ENCODE measurements at places on chromosomes 12 and 14.

DNA sequence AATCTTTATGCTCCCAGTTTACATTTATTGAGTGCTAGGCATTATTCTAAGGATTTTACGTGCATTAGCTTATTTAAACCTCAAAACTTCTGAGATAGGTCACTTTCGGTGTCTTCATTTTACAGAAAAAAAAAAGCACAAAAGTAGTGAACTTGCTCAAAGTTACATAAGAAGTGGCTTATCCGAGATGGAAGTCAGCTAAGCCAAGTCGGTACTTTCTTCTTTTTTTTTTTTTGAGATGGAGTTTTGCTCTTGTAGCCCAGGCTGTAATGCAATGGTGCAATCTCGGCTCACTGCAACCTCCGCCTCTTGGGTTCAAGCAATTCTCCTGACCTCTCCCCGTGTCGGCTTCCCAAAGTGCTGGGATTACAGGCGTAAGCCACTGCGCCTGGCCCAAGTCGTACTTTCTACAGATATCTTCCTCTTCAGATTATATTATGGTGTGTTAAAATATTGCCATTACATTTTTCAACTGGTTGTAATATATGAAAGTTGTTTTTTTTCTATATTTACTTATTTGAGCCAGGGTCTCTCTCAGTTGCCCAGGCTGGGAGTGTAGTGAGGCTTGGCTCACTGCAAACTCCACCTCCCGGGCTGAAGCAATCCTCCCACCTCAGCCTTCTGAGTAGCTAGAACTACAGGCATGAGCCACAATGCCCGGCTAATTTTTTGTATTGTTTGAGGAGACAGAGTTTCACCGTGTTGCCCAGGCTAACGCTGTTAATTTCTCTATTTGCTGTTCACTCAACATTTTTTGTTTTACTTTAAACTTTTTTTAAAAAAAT lies 8.9 kb downstream of the DPPA3 start:
- no peak for DNase-seq

GRCh38 chr12:111149299-111149698 lies 219.6 kb downstream of the PHETA1 start:
- DNase-seq = no peak

DNA sequence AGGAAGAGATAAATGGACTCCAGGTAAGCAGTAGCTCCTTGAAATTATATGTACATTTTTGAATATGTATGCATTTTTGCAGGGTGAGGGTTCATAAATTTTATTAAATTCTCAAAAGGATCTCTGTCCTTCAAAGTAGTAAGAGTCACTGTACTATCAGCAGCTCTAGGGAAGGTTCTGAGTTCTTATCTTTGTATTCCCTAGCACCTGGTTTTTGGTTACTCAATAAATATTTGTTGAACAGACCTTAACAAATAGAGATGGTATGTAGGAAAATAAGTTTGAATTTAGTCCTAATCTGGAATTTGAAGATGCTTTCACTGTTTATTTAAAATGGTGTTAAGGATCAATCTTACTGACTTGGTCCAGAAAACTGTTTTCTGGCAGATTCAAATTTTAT lies 18.3 kb downstream of the LEMD3 start:
- DNase-seq = no peak

DNA sequence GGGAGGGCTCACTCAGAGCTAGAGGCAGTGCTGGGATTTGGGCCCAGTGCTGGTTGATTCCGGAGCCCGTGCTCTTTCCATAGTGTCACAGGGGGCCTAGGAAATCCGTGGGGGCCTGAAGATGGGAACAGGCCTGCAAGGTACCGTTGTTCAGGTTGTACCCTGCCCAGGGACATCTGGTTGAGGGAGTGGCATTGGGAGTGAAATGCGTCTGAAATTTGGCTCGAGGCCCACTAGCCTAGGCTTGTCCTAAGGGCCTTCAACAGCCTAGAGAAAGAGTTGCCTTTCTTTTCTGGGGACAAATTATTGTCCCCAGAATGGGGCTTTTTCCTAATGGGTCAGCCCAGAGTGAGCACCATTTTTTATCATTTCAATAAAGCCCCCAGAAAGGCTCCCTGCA lies 26.4 kb upstream of the FAM222A start:
- no peak for DNase-seq

DNA sequence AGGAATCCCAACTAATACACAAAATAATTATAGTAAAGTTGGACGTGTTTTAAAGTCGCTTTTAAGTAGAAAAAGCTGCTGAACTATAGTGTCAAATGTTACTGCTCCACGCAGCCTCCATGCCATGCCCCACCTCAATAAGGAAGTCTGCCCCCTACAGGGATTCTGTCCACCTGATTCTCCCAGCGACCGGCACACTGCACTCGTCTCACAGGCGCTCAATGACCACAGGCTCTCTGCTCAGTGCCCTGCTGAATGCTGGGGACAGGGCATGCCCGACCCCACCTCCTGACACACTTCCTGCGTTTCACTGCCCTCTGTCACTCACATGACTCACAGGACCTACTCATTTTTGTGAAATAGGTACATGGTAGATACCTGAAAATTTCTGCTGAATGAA lies 48.9 kb downstream of the BDKRB1 start:
- DNase-seq = no peak

DNA sequence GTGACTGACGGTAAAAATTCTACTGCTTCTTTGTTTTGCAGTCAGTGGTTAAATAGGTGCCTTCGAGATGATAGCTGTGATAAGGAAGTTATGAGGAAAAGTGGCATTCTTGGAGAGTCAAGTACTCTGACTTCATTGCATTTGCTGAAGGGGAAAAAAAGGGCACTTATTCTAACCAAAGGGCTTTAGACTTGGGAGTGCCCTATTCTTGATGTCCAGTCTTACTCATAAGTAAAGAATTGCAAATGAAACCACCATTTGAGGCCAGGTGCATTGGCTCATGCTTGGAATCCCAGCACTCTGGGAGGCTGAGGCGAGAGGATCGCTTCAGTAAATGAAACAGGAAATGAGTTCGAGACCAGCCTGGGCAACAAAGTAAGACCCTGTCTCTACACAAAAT lies 40.3 kb downstream of the BRAP start:
- no peak for DNase-seq

GRCh38 chr12:16587514-16587913 lies 18.4 kb downstream of the LMO3 start:
- no peak for DNase-seq

- DNase-seq = no peak
Measured at GRCh38 chr14:94582199-94582750, 1.0 kb downstream of the SERPINA5 start.

- no peak for DNase-seq
Measured at GRCh38 chr14:92475451-92476187, 38.0 kb upstream of the RIN3 start.

- no peak for DNase-seq
Measured at GRCh38 chr12:75773377-75773776, 258.2 kb downstream of the PHLDA1 start.

DNA sequence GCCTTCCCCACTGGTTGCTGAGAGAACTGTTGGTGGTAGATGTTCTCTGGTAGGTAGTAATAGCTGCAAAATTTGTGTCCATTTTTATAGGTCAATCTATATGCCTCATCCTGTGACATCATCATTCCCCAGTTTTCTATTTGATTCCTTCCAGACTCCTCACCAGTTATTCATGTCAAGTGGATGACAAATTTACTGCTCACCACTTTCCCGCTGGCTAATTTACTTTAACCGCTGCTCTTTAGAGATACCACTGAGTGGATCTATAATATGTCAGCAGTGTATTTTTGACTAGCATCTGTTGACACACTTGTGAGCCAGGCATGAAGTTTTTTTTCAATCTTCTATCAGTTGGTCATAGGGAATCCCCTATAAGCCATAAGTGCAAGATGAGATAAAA lies 24.6 kb downstream of the GPR65 start:
- no peak for DNase-seq

DNA sequence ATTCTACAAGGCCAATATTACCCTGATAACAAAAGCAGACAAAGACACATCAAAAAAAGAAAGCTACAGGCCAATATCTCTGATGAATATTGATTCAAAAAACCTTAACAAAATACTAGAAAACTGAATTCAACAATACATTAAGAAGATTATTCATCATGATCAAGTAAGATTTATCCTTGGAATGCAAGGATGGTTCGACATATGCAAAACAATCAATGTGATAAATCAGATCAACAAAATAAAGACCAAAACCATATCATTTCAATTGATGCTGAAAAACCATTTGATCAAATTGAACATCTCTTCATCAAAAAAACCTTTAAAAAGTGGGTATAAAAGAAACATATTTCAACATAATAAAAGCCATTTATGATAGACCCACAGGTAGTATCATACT lies 117.3 kb downstream of the CPNE8 start:
- no peak for DNase-seq

- DNase-seq = no peak
Measured at GRCh38 chr12:106219043-106219442, 28.8 kb downstream of the CKAP4 start.

- no peak for DNase-seq
Measured at GRCh38 chr12:121872546-121873215, 14.0 kb upstream of the HPD start.

DNA sequence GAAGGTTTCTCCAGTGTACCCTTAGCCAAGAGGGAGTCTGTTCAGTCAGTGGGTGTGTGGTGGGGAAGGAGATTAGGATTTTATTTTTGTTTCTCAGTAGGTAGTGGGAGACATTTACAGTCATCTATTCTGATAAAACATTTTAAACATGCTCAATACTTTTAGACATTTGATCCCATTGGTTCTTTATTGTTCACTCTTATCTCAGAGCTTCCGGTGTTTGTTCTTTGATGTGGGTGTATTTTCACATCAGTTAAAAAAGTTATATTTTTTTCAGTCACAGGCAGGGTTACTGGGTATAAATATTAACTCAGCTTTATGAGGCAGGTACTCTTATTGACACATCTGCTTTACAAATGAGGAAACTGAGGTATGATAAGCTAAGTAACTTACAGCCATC lies 43.3 kb upstream of the LRRK2 start:
- no peak for DNase-seq

DNA sequence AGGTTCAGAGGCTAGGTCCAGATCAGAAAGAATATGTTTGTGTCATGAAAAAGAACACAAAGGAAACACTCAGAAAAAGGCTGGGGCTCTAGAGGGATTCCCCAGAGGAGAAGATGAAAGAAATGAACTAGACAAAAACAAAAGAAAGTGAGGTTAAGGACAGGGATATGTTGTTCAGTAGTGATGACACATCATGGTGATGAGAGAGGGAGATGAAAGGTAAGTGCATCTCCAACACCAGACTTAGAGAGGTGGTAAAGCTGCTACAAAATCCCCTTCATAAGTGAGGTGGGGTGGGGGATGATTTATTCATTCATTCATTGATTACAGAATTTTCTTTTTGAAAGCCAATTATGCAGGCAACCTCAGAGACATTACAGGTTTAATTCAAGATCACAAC lies 19.6 kb upstream of the SLC8A3 start:
- no peak for DNase-seq

- DNase-seq = no peak
Measured at GRCh38 chr14:36701132-36701531, 39.5 kb downstream of the PAX9 start.

DNA sequence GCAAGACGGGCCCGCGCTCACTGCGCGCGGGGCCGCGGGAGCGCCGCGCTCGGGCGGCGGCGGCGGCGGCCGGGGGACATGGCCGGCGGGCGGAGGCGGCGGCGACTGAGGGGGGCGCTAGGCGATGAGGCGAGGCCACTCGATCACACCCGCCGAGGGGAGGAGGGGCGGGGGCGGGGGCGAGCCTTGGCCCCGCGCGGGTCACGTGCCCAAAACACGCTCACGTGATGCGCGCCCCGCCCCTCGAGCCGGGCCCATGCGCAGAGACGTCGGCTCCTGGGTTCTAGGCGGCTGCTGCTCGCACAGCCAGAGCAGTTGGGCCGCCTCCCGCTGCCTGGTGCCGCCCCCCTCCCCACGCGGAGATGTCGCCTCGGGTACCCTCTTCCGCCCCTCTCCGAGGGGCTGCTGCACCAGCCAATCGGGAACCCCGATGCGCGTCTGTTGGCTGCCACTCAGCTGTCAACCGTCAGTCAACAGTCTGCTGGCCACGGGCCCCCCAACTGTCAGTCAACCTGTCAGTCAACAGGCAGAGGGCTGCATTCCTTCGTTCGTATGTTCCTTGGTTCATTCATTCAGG lies at the start of gene SPPL3:
Gene SPPL3, minus strand, starts transcription at position 162 of the 577 bp plus-strand sequence. CDS start 491 bp downstream, outside the sequence.
- DNase-seq = peak; percentile 72

DNA sequence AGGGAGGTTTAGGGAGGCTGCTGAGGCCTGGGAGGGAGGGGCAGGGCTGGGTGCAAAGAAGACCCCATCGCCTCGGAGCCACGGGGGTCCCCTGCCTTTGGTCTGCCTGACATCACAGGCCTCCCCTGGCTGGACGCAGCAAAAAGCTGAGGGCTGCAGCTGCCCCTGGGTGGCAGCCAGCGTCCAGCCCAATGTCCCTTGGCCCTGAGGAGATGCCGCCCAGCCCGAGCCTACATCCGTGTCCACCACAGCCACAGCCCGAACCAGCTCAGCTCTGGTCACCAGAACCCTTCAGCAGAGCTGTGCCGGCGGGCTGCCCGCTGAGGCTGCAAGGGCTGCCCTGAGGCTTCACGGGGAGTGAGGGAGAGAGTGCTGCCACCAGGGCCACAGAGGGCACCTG lies 1.9 kb downstream of the NUDT14 start:
- DNase-seq = no peak

- DNase-seq = no peak
Measured at GRCh38 chr12:11959117-11959823, 111.5 kb upstream of the BCL2L14 start.

- DNase-seq = no peak
Measured at GRCh38 chr12:6639151-6639801, 3.5 kb upstream of the LPAR5 start.

DNA sequence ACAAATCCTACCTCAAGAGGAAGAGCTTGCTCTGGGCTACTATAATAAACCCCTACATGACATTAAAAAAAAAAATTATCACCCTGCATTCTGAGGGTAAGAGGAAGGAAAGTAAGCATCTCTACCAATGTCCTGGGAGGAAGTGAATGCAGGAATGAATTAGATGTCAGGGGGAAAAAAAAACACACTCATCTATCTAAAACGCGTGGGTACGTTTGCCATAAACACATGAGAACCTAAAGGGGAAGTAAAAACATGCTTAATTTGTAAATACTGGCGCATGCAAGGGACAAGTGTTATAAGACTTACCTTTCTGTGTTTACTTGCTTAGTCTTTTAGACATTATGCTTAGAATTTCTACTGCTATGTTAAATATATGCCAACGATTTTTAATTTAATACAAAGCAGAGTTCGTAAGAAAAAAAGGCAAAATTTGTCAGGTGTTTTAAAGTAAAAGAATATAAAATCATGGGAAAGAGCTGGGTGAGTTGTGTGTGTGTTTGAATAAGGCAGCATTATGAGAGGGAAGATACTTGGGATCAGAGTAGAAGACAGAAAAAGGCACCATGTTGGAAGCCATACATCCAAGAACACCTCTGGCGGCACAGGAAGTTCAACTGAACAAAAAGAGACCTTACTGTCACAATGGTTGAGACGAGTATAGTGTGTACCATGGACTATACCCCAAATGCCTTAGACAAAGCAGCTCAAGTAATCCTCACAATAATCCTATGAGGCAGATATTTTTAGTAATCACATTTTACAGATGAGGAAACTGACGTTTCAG lies 1.5 kb downstream of the TMED8 start:
- no peak for DNase-seq

GRCh38 chr14:77198561-77198960 lies 17.0 kb downstream of the TMEM63C start:
- no peak for DNase-seq

All from activated naive CD4-positive, alpha-beta T cell (primary cell).